ENCODE measurements at places on chromosomes 6 and 20. TPM values are rescaled to one million over a fixed set of nuclear protein-coding genes. Genes with fewer than 3 reads are reported as not detected.

Gene MPC1
- 22.0 TPM for total RNA-seq

DNA sequence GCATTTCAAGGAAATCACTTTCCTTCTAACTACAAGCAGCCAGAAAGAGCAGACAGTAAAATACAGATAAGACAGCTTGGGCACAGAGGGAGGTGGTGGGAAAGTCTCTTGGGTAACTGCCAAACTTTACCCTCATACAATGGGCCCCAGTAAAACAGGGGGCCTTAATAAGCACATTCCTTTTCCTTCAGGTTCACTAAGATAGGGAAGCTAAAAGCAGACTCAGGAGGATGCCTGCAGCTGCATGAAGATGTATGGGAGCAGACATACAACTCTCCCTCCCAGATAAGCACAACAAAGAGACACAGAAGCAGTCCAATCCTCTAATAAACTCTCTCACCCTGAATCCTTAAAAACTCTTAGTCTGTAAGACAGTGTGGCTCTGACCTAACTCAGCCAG lies 49.0 kb downstream of the SIM1 start:
- no peak for DNase-seq

Gene FAM209B
- not detected for total RNA-seq

GRCh38 chr6:129959358-129959930 lies 58.9 kb upstream of the L3MBTL3 start:
- no peak for DNase-seq

DNA sequence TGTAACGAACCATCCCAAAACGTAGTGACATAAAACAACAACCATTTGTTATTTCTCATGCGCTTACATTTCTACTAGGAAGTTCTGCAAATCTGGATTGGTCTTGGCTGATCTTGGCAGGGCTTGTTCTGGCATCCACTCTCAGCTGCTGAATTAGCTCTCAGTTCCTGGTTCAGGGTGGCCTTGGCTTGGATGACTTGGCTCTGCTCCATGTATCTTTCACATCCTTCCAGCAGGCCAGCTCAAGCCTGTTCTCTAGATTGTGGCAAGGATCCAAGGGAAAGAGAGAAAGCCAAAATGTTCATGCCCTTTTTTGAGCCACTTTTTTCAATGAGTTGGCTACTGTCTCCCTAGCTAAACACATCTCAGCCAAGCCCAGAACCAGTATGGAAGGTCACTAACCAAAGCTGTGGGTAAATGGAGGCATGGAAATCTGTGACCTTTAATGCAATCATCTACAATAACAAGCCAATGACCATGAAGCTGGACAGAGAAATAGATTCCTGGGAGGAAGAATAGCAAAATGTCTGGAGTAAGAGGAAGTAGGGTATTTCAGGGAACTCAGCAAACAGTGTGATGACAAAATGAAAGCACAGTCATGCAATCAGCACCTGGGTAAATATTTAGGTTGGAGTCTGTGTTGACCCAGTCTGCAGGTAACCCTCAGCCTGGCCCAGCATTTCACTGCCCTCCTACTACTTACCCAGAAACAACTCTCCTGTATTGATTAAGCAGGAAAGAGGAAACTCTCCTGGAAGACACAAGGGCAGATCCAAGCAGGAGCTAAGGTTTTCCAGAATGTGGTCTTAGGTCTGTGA lies 32.7 kb upstream of the SNAP25 start:
- DNase-seq: no peak

DNA sequence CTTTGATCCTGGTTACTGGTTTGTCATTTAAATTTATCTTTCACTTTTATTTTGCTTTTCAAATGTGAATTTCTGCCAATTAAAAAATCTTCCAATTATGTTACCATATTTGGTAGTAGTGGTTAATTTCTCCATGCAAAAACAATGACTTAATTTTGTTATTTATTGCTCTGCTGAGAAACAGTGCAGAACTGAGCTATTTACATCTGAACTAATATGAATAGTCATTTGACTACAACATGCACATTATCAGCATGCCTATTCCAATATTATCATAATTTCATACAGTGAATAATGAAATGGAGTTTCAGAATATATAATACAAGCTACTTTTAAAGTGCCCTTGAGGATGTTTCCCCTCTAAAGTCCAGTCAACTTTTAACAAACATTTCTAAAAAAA lies 517 bp downstream of the PLN start:
- no peak for DNase-seq

Measured in fibroblast of villous mesenchyme (primary cell).